Stimulated activated CD4-positive, alpha-beta T cell treated with anti-CD3 and anti-CD28 coated beads, Interleukin-15, amount 100 ng/mL, for 48 hours (primary cell): ENCODE measurements at places on chromosomes 6 and 20.

DNA sequence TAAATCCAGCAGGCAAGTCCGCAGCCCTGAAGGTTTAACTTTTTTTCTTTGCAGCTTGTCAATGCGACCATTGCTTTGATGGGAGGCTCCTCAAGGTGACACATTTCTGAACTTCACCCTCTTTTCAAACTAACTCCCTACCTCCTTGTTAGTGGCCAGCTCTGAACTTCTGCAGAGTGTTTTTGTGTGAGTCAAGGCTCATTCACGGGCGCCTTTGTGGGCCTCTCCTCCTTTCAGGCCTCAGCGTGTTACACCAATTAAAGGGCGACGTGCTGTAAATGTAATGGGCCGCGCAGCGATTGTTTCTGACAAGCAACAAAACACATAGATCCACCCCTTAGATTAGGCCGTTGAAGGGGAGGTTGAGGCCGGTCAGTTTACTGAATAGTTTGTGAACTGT lies 45.5 kb upstream of the NR2E1 start:
- DNase-seq, result no peak

GRCh38 chr6:165091121-165091785 lies 218.2 kb downstream of the C6orf118 start:
- DNase-seq, result no peak

GRCh38 chr6:131124336-131125071 lies 10.8 kb upstream of the AKAP7 start:
- no peak for DNase-seq

DNA sequence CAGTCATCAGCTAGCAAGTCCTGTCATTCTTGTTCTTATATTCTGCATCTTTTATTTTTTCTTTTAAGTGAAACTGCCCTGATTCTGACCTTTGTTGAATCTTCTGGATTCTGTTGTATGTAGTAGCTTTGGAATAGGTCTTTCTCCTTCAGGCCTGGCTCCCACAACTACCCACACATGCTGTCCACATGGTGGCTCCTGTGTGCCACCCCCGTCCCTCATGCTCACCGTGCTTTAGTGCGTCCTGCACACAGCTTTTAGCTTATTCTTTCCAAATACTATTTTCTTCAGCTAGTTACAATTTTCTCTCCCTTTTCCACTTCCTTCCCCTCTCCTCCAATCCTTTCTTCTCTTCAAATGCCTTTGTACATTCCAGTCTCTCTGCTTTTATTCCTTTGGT lies 61.8 kb downstream of the CTNNBL1 start:
- DNase-seq, result no peak

- no peak for DNase-seq
Observed at GRCh38 chr20:38628580-38629470, 27.2 kb downstream of the ARHGAP40 start.

- no peak for DNase-seq
Observed at GRCh38 chr20:59514554-59514953, 89.8 kb upstream of the PHACTR3 start.

DNA sequence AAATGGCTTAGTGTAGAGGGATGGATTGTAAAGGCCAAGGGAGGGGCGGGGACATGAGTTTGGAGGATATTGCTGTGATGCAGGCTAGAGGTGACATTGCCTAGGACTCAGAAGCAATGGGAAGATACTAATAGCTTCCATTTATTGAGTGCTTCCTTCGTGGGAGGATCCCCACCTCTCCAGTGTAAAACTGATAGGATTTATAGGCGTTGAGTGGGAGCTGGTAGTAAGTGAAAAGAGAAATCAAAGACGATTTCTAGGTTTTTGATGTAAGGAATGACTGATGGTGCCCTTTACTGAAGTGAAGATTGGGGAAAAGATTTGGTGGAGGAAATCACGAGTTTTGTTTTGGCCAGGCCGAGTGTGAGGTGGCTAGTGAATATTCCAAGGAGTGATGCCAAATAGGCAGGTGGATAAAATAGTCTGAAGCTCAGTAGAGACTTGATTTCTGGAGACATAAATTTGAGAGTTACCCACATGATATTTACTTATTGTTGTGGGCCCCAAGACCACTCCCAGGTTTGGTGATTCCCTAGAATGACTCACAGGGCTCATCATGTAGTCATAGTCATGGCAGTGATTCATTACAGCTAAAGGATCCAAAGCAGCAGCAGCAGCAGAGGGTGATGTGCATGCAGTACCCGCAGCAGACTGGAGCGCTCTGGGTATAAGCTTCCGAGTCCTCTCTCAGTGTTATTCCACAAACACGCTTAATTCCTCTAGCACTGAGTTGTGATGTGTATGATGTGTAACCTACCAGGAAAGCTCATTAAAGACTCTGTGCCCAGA lies 10.2 kb downstream of the RPRD1B start:
- DNase-seq, result no peak

DNA sequence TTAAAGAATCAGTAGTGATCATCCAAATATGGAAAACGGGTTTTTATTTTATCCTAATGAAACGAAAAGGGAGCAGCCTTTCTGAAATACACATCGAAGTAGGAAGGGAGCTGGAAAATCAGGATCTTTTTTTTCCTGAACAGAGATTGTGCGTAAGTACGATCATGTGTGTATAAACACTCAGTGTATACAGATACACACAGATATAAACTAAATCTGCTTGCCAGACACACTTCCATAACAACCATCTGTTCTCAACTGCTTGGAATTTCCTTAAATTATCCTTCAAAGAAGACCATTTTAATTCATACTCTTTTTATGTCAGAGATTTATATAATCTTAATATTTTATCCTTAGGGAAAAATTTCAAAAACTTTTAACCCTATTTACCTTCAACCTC lies 110.7 kb downstream of the CHD6 start:
- DNase-seq, result no peak

DNA sequence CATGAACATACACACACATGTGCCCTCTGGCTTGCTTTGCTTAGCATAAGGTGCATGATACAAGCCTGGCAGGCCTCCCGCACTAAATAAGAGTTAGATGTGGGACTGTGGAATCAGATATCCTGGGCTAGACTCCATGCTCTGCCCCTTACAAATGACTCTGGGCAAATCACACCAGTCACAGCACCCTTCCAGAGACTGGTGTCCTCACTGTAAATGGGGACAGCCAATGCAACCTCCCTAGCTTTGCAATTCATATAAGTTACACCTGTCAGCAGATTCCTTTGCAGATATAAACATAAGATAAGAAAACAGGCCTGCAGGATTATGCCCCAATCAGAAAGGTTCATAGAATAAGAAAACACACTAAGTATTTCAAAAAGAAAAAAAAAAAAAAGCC lies 174.1 kb downstream of the PTPRT start:
- no peak for DNase-seq
